ENCODE measurements at places on chromosomes 2 and 18.

DNA sequence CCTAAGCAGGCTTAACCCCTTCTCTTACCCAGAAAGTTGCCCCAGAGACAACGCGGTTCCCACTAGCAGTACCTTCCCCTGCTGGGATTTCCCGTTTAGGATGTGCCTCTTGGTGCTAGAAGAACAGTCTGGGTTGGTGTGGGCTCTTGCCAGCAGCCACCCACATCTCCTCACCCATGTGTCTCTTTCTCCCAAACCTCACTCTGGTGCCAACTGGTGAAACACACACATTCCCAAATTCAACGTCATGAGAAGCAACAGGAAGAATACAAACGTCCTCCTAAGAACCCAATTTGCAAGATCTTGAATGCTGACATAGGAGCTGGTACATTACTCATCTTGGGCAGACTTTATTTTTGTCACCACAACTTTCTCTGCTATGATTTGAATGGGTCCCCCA, 36.2 kb downstream of the DIPK1C start:
- no peak for DNase-seq

DNA sequence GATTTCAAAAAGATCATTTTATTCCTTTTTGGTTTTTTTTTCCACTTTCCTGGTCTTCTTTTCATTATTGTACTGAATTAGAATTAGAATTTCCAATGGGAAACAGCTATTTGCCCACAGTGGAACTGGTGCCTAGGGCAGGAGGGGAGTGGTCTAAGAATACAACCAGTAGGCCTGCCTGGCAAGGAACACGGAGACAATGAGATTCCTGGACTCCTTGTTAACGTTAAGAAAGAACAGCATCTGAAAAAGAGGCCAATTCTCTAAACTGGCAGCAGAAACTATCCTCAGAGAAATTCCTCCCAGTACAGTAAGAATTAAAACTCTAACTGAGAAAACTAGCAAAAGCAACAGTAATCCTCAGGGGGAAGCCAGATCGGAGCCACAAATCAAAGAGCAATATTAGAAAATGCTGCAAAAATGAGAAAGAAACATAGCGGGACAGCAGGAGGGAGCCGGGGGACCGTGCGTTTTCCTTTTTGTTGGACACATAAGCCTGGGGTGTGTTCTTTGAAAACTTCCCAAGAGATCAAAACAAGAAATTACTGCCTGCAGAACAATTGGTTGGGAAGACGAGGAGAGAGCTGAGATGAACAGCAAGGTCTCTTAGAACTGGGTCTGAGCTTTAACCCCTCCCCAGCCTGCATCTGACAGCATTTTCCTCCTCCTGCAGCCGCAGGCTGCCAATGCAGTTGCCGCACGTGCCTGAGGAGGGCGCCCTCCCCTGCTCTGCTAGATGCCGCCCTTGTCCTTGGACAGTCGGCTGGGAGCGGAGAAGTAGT, 776.0 kb downstream of the TSN start:
- DNase-seq, result no peak

GRCh38 chr2:31426096-31426495, 11.6 kb upstream of the XDH start:
- no peak for DNase-seq

- no peak for DNase-seq
These were observed 86.0 kb downstream of the FMNL2 start for GRCh38 chr2:152420936-152421335.

GRCh38 chr2:75710220-75710576, 517 bp downstream of the GCFC2 start:
- DNase-seq, result no peak

DNA sequence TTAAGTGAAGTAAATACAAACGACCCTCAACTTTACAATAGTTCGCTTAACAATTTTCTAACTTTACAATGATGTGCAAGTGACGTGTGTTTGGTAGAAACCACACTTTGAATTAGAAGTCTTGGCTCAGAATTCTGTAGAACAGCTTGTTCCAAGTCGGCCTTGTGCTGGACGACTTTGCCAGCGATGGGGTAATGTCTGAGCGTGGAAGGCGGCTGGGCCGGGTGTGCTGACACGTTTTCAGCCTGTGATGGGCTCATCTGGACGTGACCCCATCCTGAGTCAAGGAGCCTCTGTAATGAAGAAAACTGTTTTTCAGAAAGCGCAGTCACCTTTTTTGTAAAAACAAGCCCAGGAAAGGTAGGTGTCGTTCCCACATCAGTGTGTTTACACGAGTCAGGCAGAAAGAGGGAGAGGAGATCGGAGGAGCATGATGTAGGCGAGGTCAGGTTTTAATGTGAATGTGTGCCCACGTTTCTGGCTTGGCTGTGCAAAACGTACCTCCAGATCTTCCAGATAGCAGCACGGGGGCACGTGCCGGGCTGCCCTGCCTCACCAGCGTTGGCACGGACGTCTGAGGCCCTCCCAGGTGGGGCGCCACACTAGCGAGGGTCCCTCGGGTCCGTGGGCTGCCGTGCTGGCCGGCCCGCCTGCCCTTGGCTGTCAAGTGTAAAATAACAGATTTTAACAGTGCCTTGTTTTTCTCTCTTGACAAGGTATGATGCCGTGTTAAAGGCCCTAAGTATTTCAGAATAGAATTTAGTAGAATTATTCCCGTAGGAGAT, 54.6 kb downstream of the CTDP1 start:
- no peak for DNase-seq

All from stimulated activated CD4-positive, alpha-beta T cell treated with anti-CD3 and anti-CD28 coated beads, Interleukin-12 subunit alpha, Interleukin-12 subunit beta, amount 100 ng/mL, for 48 hours (primary cell).